ENCODE measurements at places on chromosomes 6 and 20.

- DNase-seq: no peak
Measured at GRCh38 chr6:21965953-21966539, 330.8 kb downstream of the PRL start.

GRCh38 chr6:53523511-53524454 lies 21.1 kb downstream of the GCLC start:
- no peak for DNase-seq

- peak; percentile 73 for DNase-seq
Measured at GRCh38 chr20:36919715-36920333, 31.7 kb downstream of the SAMHD1 start.

DNA sequence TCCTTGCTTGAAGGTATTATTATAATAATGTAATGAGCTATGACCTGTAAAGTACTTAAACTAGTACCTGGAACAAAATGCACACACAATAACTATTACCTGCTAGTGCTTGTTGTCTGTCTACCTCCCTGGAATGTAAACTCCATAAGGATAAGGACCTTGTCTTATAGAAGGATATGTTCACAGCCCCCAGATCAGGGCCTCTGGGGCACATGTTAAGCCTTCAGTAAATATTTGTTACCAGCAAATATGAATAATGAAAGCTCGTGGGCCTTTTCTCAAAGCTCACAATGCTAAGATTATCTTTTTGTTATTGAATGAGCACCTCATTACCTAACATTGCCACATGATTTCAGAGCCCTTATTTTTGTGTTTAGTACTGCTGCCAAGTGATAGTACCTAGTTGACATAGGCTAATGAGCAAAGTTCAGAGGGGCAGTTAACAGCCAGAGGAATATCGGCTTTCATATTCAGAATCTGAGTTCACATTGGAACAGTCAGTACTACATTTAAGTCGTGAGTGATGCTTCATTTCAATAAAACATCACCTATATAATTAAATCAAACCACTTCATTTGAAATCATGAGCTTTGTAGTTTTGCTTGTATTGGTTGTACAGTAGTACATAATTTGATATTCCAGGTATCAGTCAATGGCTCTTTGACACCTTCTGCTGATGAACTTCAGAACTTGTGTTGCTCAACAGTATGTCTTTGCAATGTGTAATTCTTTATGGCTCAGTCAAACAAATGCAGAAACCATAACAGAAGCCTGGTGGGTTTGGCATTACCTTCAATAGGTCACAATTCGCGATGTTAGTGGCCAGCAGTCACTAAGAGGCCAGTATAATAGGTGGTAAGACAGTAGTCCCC lies 11.8 kb upstream of the SMLR1 start:
- no peak for DNase-seq

- DNase-seq: no peak
Measured at GRCh38 chr6:88499845-88500699, 333.9 kb upstream of the CNR1 start.

GRCh38 chr6:128343706-128344105 lies 176.7 kb downstream of the PTPRK start:
- no peak for DNase-seq

GRCh38 chr6:79719248-79719960 lies 88.3 kb downstream of the SH3BGRL2 start:
- no peak for DNase-seq

GRCh38 chr6:73888050-73888449 lies 192.0 kb downstream of the CD109 start:
- no peak for DNase-seq

DNA sequence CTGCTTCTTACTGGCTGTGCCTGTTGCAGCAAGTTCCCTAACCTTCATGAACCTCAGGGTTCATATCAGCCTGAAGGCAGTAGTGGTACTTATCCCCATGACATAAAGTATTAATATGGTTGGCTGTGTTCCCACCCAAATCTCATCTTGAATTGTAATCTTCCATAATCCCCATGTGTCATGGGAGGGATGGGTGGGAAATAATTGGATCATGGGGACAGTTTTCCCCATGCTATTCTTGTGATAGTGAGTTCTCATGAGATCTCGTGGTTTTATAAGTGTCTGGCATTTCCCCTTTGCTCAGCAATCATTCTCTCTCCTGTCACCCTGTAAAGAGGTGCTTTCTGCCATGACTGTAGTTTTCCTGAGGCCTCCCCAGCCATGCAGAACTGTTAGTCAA lies 61.8 kb downstream of the FAM229B start:
- no peak for DNase-seq

DNA sequence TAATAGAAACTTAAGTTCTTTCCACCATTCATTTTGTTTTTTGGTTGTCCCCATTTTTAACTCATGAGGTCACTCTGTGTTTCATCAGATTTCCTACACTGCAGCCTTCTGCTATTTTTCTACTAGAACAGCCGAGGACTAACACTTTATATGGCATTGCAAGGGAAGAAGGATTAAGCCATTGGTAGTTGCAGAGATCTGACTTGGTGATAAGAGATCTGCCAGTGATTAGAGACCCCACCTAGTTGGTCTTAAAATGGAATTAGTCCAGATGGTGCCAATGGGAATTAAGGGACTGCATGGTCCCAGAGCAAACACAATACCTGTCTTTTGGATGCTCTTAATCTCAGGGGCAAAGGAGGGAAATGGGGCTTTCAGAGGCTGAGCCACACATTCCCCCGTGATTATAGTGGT lies 125.5 kb upstream of the TMEM170B start:
- DNase-seq: no peak

DNA sequence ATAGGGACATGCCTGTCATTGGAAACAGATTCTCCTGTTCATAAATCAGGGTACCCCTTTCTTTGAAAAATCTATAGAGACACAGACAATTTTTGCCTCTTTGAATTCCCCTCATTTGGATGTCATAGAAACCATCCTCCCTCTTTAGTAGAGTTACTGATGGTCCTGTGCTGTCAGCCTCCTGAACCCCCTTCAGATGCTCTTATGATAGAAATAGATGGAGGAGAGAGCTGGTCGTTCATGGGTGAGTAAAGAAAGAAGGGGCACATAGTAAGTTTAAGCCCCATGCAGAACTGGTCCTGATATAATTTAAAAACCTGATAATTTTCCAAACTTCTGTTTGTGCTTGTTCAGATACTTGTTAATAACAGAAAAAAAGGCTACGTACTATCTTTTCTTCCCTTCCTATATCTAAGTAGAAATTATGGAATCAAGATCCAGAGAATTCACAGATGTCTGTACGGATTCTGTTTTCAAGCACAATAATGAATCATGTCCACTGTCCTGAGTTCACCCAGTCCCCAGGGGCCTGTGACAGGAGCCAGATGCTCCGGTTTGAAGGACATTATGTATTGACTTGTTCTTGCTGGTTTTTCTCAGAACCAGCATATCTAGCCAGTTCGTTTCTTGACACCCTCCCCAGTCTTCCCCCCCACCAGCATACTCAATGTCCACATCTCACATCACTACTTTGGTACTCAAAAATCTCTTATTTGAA lies 78.1 kb downstream of the NCOA7 start:
- DNase-seq: no peak

- no peak for DNase-seq
Measured at GRCh38 chr6:25635886-25636317, 16.1 kb upstream of the SCGN start.

DNA sequence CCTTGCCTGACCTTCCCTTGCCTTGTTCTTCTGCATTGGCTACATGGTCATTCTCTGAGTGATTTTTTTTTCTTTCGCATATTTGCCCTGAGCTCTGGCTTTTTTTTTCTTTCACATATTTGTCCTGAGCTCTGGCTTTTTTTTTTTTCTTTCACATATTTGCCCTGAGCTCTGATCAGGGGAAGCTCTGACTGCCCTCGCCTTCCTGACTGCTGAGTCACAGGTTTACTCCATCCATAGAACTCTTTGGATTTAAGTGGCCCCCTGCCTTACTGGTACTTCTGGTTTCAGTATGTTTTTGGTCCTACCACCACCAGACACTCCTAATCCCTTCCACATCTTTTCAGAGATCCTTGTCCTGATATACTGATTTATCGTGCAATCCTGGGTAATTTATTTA lies 201.1 kb downstream of the OGFRL1 start:
- no peak for DNase-seq

- DNase-seq: peak; percentile 82
Measured at GRCh38 chr20:32674362-32674789, 635 bp upstream of the C20orf203 start.

DNA sequence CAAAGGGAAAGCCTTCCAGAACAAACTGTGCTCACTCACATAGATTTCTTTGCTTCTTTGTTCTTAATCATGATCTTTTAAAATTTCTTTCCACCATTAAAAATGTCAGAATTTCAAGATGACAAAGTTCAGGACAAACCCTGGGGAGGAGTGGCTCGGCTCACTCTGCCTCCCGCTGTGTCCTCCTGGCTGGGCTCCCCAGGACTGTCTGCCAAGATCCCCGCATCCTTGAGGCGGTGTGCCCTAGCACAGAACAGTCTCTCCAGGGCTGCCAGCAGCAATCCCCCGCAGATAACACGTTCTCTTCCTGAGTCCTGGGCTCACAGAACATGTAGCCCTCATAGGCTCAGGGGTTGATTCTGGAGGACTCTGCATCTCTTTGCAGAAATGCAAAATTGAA lies 98.4 kb upstream of the KCNG1 start:
- no peak for DNase-seq

- no peak for DNase-seq
Measured at GRCh38 chr6:13049666-13050254, 278.6 kb downstream of the TBC1D7 start.
